ENCODE measurements at places on chromosomes 7 and 10.

DNA sequence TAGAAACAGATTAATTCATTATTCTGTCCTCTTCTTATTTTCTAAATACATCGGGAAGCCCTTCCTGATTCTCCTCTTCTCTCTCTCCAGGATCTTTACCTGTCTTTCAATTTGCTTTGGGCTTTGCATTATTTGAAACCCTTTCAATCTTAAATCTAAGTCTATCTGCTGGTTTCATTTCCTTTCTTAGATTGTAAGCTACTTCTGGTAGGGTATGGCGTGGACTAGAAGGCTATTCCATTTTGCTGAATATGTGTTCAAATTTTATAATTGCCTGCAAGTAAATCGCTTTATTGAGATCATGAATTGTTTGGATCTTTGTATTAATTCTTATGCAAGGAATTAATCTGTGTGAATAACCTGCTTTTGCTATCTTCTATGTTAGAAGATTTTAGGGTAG lies 11.1 kb downstream of the STAM start:
- DNase-seq: no peak

DNA sequence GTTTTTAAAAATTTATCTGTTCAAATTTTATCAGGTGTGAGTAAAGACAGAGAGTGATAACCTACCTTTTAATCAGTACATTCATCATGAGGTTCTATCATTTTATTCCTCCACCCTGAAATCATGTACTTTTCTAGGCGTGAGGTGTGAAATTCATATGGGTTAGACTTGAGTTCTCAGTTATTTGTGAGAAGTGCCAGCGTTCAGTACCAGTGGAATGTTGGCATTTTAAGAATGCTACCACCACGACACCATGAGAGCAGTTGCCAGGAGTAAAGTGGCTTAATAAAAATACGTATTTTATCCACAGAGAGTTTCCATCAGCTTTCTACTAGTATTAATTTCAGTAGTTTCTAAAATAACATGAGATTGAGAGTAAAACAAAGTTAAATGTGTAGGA lies 104.1 kb upstream of the FERD3L start:
- DNase-seq: no peak

- no peak for DNase-seq
Observed at GRCh38 chr10:106967452-106967851, 197.1 kb downstream of the SORCS1 start.

DNA sequence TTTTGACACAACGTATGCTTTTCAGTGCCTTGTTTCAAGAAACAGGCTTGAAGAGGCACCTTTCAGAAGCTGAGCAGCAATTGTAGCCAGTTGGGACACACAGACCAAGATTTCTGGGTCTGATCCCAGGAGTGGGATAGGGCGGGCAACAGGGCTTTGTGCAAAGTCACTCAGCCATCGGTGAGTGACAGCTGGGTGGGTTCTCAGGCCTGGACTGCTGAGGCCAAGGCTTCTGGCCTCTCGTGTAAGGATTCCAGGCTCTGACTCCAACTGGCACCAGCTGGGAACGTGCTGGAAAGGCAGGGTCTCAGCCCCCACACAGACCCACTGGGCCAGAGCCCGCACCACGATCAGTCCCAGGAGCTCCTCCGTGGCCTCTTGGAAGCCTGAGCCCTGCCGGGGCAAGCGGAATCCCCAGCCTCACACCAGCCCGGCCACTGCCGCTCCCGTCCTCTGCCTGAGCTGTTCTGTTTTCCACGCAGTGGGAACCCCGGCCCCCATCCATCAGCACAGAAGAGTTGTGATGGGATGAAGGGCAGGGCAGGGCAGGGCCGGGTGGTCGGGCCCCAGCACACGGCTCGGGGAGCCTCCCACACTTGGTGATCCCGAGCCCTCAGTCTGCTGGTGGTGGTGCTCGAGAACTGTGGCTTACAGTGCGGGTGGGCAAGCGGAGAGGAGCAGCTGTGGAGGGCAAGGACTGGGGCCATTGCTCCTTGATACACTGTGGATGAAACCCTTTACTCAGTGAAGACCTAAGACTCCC lies 46.8 kb downstream of the VIPR2 start:
- no peak for DNase-seq

- DNase-seq: peak; percentile 10
Observed at GRCh38 chr7:114312649-114313048, 102.0 kb upstream of the FOXP2 start.

- DNase-seq: no peak
Observed at GRCh38 chr10:64867501-64867962, 1346.3 kb downstream of the REEP3 start.

DNA sequence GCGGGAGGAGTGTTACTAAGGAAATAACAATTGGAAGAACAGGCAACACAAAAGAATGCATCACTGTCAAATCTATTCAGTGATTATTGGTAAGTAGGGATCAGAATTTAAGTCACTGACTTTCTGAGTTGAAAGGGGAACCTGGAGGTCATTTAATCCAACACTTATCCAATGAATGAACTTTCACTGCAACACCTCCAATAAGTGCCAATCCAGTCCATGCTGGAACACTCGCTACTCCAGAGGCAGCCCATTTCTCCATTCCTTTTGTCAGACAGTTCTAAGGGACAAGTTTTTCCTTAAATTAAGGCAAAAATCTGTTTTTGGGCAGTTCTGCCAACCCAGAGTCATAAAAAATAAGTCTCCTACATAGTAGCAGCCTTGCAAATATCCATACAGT lies 29.5 kb downstream of the FRA10AC1 start:
- DNase-seq: no peak

DNA sequence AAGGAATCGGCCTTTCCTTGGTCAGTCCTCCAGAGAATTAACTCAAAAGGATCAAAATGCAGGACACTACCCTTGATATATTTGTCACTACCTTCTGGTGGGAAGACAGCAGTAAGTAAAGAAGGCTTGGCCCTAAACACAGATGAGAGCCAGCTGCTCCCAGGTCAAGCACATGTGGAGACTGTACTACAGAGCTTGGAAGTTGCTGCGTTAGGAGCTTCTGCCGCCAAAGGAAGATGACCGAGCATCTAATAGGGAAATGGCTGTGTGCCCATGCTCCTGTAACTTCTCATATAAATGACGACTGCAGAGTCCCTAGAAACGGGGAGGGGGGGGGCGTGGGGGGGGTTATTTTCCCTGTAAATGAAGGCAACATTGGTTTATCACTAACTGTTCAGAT lies 59.0 kb downstream of the PODXL start:
- DNase-seq: no peak

- DNase-seq: no peak
Observed at GRCh38 chr7:111829221-111829620, 266.9 kb upstream of the IMMP2L start.

DNA sequence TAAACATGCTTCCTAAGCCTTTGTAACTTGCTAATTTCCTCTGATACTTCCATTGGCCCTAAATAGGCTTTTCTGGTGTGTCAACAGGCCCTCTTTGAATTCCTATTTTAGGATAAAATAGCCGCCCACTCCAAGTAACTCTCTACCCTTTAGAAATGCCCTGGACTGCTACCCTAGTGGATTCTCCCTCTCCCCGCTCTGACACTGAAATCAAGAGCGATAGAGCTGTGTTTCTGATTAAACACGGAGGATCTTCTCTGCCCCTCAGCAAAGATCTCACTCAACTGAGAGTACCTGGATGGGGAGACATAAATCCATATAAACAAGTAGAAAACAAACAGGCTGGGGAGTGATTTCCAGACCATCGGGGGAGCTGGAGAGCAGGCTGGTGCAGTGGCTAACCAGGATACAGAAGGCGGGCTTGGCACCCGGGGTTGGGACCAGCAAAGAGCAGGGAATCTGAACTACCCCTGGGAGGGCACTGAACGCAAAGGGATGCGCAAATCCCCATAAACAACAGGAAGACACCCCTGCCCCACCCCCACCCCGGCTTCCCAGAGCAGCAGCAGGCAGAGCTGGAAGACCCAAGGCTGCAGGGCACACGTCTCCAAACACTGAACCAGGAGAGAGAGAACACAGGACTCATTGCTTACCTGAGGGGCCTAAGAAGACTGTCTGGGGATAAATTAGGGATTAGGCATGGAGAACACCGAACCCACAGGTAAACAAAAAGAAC lies 2.5 kb downstream of the ASB13 start:
- DNase-seq: peak; percentile 46

DNA sequence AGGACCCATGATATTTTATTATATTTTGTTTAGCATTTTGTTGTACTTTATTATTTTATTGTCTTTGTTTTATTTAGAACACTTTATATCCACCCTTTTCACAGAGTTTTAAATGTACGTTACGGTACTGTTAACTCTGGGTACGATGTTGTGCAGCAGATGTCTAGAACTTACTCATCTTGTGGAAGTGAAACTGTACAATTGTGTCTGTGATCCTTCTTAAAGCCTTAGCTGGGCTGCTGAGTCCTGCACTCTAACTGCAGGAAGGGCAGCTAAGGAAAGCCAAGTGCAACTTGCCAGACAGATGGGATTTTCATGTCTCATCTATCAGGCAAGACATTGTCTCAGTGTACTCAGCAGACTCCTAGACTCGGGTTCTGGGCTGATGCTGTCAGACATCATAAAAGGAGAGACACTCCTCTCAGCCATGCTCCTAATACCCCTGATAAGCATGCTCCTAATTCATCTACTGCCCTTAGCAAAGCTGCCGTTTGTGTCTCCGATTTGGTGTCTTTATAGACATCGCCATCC lies 14.6 kb upstream of the INSYN2A start:
- no peak for DNase-seq

DNA sequence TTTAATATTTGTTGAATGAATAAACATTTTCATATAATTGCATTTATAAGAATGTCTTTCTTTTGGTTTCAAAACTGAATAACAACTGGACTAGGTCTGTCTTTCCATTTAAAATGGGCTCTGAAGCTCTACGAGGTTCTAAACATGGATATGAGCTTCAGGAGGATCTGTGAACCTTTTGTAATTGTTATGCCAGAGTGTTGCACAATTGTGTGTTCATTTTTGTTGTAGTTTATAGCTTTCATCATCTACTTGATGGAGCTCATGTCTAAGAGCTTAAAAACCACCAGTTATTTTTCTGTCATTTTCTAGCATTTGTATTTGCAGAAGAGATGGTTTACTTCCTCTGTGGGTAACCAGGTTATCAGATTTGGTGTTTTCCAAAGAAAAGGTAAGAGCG lies 265.7 kb upstream of the NPY start:
- no peak for DNase-seq

DNA sequence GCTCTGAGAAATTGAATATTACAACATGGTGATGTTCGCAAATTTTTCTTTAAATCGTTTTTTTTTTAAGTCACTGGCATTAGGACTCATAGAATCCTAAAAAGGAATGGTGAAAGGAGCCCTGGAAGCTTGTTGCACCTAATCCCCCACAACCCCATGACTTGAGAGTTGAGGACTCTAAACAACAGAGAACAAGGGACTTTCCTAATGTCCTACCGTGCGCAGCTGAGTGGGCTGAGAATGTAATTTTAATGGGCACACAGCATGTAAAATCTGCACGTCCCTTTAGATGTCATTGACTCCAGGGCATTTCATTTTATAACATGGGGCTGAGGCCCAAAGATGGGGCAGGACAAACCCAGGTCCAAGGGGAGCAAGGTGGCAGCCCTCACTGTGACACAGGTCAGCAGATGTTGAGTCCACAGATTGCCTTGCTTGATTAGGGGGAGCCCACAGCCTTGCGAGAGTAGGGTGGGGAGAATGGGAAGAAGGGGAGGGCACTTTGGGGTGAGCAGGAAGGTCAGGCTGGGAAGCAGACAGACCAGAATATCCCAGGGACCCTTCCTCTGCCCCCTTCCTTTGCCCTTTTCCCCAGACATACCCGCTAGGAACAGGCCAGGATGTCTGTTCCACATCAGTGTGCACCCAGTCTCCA lies 208.4 kb upstream of the ZMIZ1 start:
- no peak for DNase-seq

GRCh38 chr10:15739254-15739970 lies 19.7 kb upstream of the ITGA8 start:
- DNase-seq: no peak

DNA sequence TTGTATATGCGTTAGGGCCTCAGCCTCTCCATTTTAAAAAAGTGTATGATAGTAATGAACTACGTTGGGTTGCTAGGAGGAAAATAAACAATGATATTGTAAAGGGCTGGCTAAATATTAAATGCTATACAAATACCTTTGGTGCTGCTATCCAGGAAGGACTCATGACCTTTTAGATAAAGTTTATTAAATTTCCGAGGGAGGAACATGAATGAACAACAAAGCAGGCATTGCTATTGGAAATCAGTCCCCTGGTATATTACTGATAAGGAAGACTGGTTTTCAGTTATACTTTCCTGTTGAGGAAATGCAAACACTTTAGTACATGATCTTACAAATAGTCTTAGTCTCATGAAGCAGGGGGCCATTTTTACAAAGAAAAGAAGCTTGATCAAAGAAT lies 17.2 kb upstream of the AGR2 start:
- DNase-seq: no peak

- no peak for DNase-seq
Observed at GRCh38 chr7:157032644-157033482, 22.4 kb upstream of the MNX1 start.

GRCh38 chr7:105309235-105310169 lies 79.2 kb downstream of the SRPK2 start:
- peak; percentile 10 for DNase-seq

GRCh38 chr7:115289971-115290370 lies 368.1 kb downstream of the MDFIC start:
- DNase-seq: no peak

DNA sequence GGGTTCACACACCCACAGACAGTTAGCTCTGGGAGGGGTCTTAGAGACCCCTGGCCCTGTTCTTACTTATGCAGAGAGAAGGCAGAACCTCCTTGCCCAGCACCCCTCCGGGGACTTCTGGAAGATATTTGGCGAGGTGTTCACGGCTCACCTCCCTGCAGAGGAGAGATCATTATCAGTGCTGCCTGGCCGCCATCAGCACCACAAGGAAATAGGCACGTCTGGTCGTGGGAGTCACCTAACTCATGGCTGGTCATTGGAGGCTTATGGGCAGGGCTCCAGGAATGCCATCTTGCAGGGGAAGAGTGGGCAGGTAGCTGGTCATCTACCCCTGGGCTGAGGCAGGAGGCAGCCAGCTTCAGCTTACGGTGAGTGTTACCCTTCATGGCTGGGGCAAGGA lies 189.4 kb downstream of the RPS24 start:
- DNase-seq: no peak

GRCh38 chr7:45050198-45050597 lies 38.6 kb downstream of the NACAD start:
- no peak for DNase-seq

DNA sequence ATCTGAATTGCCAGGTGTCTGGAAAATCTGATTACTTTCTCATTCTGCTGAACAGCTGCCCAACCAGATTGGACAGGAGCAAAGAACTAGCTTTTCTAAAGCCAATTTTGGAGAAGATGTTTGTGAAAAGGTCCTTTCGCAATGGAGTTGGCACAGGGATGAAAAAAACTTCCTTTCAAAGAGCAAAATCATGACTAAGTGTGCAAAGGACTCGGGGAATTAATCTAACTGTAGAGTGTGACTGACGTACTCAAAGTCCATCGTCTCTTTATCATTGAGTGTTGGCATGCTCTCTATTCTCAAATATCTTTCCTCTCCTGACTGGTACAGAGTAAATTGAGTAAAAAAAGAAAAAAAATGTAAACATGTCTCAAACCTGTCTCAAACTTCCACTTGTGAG lies 3.3 kb downstream of the NPS start:
- no peak for DNase-seq

- no peak for DNase-seq
Observed at GRCh38 chr7:85103357-85103756, 83.5 kb downstream of the SEMA3D start.
